Activated T-cell treated with anti-CD3 and anti-CD28 coated beads for 48 hours (primary cell): ENCODE measurements at places on chromosomes 1 and 21.

DNA sequence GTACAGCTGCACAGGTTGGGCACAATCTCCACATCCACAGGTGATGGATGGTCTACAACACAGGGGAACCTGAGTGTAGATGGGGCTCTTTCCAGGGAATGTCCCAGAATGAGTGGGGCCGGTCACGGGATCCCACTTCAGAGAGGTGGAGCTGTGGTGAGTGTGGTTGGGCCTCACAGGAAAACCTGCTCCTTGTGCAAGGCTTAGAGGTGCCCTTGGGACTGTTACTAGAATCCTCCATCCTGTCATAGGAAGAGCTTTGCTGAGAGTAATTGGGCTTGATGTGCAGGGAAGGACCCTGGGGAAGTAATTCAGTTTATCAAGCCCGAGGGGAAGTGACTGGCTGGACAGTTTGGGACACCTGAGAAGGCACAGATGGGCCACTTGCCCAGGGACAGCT, 137.9 kb downstream of the ZSCAN20 start:
- no peak for DNase-seq

GRCh38 chr1:16900751-16901150, 5.0 kb downstream of the RNU1-2 start:
- no peak for DNase-seq

- DNase-seq = no peak
Measured at GRCh38 chr1:162905174-162906158, 44.5 kb upstream of the CCDC190 start.

- DNase-seq = no peak
Measured at GRCh38 chr1:2495546-2495945, 19.5 kb downstream of the PLCH2 start.

GRCh38 chr1:218735436-218736032, 390.4 kb downstream of the TGFB2 start:
- DNase-seq = no peak

GRCh38 chr1:12072741-12073140, 9.6 kb downstream of the TNFRSF8 start:
- DNase-seq = no peak
